Stimulated activated CD8-positive, alpha-beta memory T cell treated with anti-CD3 and anti-CD28 coated beads, Interleukin-4, amount 100 ng/mL, for 24 hours (primary cell): ENCODE measurements at places on chromosomes 3 and 15.

GRCh38 chr3:113156816-113157333, 54.5 kb upstream of the BOC start:
- DNase-seq: no peak

DNA sequence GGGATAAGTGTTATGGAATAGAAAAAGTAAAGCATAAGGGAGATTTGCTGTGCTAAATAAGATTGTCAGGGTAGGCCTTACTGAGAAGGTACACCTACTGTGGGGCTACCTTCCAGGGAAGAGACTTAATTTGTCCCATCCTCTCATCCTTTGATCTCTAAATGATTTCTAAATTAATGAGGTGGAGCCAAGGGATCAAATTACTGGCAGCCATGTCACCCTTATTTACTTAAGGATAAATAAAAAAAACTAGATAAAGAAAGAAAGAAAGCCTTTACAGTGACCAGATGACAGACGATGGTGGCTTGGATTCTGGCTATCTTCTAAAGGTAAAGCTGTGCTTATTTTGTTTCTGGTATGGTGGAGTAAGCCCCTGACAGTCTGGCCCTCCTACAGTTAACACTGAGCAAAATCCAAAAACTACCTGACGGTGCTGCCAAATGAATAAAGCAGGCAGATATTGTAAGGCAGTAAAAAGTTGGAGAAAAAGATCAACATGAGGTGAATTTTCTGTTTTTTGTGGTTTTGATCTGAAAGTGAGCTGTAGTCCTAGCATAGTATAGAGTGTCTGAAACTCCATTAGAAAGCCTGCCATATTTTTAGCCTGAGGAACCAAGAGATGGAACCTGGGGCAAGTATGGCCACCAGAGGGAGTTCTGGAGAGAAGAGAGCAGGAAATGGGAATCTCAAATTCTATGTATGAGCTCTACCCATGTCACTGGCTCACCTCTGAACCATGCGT, 285.1 kb upstream of the MANF start:
- no peak for DNase-seq

DNA sequence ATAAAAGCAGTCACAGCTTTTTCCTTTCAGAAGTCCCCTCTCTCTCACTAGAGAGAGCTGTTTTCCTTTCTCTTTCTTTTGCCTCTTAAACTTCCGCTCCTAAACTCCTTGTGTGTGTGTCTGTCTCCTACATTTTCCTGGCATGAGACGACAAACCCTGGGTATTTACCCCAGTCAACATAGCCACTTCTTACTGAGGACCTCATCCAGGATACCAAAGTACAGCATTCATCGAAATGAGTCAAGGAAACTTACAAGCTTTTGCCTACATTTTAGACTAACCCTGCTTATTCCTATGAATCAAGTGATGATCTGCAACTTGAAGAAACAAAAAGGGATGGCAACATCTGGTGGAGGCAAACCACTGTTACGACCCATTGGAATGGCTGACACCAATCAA, 16.7 kb downstream of the PATL2 start:
- no peak for DNase-seq

- DNase-seq: no peak
These were observed 6.8 kb upstream of the TMF1 start for GRCh38 chr3:69058947-69059224.

- DNase-seq: no peak
These were observed 478.0 kb downstream of the GABRG3 start for GRCh38 chr15:27448986-27449385.

DNA sequence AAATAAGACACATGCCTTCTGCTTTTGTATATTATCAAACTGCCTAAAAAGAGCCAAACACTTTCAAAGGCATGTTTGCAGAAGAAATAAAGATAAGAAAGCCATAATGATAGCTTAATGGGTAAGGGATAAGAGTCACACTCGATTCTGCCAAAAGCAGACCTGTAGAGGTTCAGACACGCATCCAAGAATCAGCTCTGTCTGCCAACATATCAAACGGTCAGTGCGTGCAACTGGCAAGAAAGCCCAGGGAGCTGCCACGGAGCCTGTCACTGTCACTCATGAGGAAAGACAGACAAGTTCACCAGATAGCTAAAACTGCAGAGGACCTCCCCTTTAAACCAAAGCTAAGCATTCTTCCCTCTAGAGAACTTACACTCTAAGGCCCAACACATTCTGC, 23.2 kb downstream of the DCP1A start:
- DNase-seq: no peak

DNA sequence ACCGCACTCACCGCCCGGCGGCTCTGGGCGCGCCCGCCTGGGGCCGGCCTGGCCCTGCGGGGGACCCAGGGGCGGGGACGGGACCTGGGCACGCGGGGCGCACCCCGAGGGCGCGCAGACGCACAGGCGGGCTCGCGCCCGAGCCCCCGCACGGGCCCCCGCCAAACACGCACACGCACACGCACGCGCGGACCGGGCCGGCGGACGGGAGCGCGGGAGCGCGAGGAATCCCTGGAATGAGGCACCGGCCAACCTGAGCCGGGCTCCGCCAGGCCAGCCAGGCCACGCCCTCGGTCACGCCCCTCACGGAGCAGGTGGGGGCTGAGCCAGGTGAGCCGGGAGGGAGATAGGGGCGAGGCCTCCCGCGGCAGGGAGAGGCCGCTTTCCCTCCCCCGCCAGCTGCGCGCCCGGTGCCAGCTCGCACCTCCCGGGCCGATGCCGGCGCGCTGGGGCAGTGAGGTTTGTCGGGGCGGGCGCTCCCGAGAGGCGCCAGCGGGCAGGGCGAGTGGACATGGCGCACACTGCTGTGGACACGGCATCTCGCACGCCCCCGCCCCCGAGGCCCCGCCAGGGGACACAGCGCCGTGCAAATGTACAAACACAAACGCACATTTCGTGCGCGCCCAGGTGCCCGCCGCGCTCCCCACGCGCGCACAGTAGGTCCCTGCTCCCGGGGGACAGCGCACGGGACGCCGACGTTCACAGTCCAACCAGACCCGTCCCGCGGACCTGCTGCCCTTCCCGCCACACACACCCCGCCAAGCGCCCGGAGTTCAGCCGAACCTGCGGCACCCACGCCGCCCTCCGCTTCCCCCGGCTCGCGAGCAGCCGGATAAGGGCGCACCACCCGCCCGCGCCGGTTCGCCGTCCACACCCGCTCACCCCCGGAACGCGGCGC, 75.9 kb upstream of the VGLL4 start:
- DNase-seq: peak; percentile 60

GRCh38 chr3:187567021-187567420, 103.2 kb downstream of the SST start:
- DNase-seq: no peak

DNA sequence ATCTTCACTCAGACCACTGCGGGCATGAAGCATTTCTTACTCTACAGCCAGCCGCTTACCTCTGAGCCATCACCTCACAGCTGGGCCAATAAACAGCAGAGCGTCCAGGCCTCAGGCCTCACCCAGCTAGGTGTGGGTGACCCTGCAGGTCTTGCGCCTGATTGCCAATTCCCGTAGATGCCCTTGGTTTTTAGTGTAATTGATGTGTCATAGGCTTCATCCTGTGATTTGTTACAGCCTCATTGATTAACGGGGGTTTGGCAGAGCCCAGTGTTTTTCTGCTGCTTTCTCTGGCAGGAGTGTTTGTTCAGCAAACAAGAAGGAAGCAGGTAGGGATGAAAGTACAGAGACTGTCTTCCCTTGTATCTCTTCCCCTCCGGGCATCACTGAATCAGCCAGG, 49.6 kb upstream of the BNIP2 start:
- no peak for DNase-seq

- no peak for DNase-seq
These were observed 2.6 kb upstream of the AGBL1 start for GRCh38 chr15:86077070-86077469.

- no peak for DNase-seq
These were observed 2.7 kb downstream of the RBM6 start for GRCh38 chr3:49942651-49943050.

DNA sequence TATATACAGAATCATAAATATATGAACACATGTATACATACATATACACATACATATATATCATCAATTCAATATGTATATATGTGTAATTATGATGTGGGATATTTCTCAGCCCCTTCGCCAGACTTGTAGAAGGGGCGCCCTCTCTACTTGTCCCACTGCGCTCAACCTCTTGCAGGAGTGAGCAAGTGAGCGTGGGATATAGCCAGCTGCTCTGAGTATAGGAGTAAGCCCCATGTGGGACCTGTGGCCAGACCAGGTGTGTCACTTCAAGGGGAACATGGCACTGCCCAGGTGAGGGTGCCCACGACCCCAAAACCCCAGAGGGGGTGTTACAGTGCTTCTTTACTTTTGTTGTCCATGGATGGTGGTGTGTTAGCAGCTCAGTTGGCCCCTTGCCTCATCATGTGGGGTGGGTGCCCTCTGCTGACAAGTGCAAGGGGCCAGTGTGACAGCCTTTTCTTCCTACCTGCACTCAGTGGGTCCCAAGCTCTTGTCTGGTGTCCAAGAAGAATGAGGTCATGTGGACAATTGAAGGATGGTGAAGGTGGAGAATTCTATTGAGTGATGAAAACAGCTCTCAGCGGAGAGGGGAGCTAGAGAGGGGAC, 304.1 kb downstream of the UNC13C start:
- no peak for DNase-seq

DNA sequence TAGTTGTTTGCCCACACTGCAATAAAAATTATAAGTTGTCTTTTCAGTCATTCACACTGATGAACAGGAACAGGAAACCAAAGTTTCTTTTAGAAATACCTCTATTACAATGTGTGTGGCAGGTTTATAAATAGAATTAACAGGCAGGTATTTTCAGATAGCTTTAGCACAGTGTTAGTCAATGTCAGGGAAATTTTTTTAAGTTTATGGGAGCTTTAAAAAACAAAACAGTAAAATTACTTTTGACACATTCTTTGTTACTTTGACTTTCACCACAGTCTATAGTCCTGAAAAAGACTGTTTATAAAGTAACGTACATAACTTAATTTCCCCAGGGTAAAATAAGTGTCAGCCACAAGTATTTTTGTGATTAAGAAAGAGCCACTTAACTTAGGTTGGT, 38.1 kb downstream of the SERPINI1 start:
- no peak for DNase-seq

GRCh38 chr3:50138266-50139200, 16.6 kb upstream of the SEMA3F start:
- no peak for DNase-seq

GRCh38 chr3:73694983-73695757, 70.4 kb upstream of the PDZRN3 start:
- DNase-seq: no peak

DNA sequence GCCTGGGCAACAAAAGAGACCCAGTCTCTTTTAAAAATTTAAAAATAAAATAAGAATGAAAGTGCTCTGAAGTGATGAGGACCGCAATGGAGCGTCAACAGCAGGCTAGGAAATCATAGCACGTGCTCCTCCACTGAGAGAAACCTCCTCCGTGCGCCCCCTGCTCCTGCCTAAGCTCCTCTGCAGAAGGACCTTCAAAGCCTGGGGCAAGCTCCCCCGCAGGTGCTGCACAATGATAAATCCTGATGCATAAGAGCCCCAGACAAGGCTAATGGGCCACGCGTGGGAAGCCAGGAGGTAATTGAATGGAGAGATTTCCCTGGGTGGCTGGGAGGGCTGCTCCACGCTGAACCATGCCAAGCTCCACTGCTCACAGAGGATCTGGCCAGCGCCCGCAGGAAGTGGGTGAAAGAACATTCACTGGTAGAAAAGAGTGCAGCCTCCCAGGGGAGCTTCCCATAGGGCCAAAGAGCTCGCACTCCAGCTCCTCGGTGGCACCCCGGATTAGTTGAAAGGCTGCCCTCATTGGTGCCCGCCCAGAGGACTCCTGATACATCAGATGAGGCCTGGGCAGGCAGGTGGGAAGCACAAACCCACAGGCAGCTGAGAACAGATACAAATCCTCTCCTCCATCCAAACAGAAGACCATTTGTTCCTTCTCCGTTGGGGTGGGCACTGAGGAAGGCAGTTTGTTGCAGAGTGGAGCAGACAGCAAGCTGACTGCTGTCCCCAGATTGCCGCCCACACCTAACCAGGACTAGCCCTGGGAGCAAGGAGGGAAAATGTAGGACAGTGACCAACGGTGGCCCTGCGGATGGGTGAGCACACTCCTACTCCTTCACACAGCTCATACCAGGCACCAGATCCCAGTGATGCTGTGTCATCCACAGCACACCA, 52.5 kb downstream of the CPN2 start:
- DNase-seq: no peak

DNA sequence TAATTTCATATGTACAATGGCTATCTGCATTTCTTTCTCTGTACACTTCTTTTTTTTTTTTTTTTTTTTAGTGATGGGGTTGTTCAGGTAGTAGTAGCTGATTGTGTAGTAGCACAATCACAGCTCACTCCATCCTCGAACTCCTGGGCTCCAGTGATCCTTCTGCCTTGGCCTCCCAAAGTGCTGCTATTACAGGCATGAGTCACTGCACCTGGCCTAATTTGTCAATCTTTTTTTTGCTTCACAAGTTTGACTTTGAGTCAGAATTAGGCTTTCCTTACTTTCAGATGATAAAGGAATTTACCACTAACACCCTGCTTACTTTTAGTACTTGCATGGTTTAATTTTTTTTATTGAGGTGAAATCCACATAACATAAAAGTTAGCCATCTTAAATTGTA, 28.0 kb downstream of the MAP1A start:
- DNase-seq: no peak

DNA sequence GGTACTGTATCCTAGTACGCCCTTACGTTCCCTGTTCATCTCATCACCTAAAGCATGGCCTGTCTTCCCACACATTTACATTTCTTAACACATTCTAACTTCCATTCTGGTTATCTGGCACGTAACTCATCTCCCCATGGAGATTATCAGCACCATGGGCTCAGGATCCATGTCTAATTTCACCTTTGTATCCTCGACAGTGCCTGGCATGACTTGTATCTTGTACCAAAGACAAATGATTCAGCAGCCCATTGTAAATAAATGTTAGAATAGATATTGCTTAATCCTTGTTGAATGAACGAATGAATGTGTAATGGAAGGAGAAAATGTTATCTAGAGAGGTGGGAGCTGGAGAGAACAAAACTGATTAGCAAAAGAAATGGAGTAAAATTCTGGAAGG, 69.7 kb upstream of the TPM1 start:
- no peak for DNase-seq

DNA sequence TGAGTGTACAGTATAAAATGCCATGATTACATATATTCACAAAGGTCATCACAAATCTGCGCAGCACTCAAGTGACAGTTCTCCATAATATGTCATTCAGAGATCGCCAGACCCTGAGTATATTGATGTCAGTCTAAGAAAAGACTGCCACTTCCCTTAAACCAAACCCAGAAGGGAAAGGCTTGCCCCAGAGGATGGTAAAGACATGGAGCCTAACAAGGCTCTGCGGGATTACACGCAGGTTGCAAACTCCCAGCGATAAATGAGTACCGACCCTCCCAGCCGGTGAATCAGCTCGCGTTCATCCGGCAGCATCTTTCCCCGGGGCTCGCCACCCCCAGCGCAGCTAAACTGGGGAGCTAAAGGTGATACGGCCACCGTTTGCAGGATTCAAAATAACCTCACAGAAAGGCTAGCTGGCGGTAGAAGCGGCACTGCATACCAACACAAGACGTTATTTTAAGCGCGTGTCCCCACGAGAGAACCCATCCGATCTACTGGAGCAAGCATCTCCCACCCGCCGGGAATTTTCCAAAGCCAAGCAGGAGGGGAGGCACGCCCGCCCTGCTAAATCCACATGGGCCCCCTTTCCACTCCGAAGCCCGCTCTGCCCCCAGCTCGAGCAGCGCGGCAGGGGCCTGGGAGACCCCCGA, 643 bp downstream of the MYO5A start:
- peak; percentile 28 for DNase-seq
